ENCODE measurements at places on chromosomes 2 and 18.

GRCh38 chr18:55688030-55688429, 100.0 kb upstream of the TCF4 start:
- no peak for DNase-seq

DNA sequence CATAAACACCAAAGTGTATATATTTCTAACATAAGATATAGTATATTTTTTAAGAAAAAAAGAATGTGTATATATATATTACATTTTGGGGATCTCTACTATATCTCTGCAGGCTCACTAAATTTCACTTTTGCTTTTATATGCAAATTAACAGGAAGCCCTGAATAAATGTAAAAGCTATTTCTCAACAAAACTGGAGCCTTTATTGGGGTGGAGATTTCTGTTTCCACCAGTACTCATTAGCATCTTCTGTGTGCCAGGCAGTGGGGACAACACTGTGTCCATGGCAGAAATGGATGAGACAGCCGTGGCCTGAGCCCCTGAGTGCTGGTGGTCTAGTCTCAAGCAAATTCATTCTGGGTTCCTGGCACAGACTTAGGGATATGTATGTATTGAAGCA, 41.3 kb downstream of the C18orf63 start:
- DNase-seq, result no peak

DNA sequence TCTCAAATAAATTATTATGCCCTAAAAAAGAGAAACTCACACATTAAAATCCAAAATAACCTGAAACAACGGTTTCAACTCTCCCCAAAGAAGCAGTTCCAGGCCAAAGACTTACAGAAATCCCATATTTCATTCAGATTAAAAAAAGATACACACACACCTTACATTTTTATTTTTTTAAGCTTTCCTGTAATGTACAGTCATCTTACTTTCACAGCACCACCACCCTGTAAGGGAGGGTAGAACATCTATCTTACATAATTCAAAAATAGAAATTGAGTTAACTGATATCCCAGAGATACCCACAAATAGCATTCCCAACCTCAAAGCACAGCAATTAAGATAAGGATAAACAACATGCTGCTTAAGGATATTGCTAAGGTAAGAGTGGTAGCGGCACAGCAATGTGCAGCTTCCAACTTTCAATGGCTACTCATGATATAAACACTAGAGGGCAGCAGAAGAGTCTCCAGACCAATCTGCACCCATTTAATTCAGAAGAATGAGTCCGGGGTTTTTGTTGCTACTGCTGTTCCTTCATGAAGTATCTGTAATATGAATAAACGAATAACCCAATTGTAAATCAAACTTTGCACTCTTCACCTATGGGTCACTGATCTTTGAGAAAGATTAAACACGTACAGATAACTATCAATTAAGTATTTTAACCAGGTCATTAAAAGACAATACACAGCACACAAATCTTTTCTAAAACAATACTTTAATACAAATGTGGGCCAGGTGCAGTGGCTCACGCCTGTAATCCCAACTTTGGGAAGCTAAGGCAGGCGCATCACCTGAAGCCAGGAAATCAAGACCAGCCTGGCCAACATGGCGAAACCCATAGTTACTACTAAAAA, 11.3 kb downstream of the GFPT1 start:
- DNase-seq, result no peak

DNA sequence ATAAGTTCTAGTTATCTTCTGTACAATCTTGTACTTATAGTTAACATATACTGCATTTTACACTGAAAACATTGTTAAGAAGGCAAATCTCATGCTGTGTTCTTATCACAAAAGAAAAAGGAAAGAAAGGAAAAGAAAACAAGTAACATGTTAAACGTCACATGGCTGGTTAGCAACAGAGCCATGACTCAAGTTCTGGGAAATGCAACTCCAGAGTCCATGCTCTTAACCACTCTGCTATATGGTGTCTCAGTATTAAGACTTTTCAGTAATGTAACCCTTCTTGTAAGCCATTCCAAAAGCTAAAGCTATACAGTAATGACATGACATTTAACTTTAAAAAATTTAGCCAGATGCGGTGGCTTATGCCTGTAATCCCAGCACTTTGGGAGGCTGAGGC, 181.4 kb downstream of the BARD1 start:
- DNase-seq, result no peak

GRCh38 chr2:182368446-182368845, 58.4 kb downstream of the PDE1A start:
- DNase-seq, result no peak

- DNase-seq, result no peak
Observed at GRCh38 chr2:218999881-219000568, 6.8 kb upstream of the CRYBA2 start.

DNA sequence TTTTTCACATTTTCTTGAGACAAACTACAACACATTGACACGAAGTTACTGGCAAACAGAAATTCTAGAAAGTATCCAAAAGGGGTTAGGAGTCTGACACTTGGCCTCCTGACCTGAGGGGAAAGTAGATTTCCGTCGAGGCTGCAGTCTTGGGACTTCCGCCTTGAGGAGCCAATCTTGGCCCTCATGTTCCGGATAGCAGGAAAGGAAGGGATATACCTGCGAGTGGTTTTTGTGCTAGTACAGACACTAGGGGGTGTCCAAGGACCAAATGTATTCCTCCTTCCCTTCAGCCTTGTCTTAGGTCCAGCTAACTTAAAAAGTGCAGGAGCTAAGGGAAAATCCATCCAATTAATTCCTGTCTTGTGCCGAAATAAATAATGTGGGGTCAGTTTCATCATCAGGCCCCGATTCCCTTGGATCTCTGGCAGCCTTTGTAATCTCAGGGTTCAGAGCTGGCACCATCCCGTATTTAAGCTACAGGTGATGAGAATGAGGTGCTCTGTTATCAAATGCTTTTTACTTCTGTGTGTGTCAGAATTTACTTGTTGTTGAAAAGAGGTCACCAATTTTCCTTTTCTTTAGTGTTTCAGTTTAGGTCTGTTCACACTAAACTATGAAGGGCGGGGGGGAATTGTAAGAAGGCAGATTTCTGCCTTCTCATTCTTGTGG, 330.2 kb upstream of the FANCL start:
- DNase-seq, result peak; percentile 80

GRCh38 chr2:230671117-230671516, 41.5 kb upstream of the CAB39 start:
- DNase-seq, result no peak

GRCh38 chr2:10073706-10074105, 6.5 kb downstream of the CYS1 start:
- no peak for DNase-seq

DNA sequence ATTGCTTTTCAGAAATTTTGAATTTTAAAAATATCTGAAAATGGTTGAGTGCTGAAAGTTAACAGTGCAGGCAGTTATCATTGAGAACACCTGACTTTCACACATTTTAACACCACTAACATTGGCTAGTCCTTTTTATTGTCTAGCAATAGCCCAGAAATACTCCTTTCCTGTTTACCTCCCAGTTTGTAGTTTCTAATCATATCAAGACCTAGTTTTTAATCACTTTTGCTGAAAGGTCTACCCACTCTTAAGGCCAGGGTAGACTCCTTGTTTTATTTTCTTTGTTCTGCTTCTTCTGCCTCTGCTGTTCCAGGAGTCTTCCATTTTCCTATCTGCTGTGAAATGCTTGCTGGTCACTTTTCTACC, 72.1 kb downstream of the UBE2E3 start:
- no peak for DNase-seq

- DNase-seq, result no peak
Observed at GRCh38 chr2:173511942-173512341, 157.3 kb downstream of the CDCA7 start.

GRCh38 chr2:28717339-28717758, 34.3 kb upstream of the PPP1CB start:
- DNase-seq, result peak; percentile 12

DNA sequence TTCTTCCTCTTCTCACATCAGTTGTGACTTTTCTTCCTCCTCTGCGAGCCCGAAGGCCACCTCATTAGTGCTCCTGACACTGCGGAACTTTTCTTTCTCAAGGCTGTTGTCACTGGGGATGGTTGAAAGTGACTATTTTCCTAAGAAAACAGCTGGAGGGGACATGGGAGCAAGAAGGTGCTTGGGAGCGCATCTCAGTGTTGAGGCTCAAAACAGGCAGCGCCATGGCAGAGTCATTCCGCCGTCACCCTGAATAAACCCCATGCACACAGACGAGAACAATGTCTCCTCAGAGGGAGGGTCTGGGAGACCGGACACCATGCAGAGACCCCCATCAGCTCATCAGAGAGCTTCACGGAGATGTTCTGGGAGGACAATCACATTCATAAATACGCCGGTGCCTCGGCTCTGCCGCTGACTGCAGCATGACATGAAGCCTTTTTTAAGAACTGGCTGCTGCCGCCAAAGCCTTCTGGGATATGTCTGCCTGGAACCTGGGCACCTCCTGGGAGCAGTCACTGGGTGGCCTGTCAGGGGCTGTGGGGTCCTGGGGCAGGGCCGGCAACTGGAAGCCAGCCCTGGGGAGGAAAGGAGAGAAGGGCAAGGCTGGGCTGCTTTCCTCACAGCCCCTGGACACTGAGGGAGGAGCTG, 19.2 kb downstream of the ATOH8 start:
- no peak for DNase-seq

DNA sequence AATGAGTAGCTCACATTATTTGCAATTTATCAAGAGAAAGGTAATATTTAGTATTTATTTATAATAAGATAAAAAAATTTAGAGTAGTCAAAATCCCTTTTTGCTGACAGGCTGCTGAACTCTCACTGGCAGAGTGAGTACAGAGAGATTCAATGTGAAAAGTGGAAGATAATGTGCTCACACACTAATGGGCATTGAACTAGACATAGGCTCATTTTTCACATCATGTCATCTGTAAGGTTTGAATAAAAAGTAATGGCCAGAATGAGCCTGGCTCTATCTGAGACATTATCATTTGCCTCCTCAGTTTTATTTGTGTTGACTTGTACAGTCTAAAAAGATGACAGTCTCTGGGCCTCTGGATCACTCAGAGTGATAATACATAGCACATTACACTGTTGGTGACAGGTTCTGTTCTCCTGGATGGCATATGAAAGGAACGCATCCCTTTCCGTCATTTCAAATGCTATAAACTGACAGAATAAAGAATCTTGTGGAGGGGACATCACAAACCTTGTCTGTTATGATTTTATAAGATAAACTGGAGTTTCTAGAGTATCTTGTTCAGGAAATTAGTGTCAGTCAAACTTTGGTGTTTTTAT, 812.9 kb downstream of the NR4A2 start:
- DNase-seq, result no peak

DNA sequence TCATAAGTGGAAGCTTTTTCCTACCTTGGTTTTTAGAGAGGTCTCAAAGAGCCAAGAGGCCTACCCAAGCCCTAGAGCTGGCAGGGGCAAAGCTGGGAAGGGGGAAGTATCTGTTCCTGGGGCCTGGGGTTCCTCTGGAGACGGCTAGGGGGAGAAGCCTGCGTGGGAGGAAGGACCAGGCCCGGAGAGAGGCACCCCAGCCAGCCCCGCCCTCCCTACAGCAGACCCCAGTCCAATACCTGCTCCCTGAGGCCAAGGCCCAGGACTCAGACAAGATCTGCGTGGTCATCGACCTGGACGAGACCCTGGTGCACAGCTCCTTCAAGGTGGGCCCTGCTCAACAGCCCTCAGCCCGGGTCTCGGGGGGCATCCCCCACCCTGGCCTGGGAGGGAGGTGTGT, 2.2 kb downstream of the CTDSP1 start:
- DNase-seq, result no peak

GRCh38 chr18:49849331-49850217, 36.2 kb upstream of the ACAA2 start:
- DNase-seq, result peak; percentile 73

DNA sequence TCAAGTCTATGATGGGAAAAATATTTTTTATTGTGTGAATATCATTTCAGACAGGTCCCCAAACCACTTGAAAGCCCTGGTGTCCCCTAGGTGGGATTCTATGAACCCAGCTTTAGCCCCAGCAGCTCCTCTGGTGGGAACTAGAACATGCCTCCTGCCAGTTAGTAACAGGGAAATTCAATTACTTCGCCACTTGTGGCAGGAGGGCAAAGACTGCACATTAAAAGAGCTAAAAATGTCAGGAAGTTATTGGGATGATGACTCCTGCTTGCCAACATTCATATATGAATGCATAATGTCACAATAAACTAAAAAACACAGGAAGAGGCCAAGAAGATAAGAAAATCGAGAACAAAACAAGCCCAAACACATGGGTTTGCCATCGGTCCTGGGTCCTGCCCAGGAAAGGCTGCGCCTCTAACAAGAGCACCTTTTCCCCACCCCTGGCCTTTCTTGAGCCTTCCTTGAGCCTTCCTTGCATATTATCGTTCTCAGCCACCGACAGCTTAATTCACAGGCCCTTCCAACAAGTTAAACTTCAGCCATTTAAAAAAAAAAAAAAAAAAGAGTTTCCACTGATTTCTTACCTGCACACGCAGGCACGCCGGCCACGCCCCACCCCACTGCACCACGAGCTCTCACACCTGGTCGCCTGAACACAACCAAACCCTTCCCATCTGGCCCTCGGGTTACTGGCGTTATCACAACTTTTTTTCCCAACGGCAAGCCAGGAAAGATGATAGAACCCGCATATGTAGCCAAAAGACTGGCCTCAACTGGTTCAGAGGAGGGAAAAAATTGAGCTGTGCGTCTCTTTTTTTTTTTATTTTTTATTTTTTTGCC, 23.4 kb downstream of the BCL11A start:
- no peak for DNase-seq

- no peak for DNase-seq
Observed at GRCh38 chr2:199814817-199815211, 36.2 kb downstream of the FTCDNL1 start.

GRCh38 chr2:142822190-142822589, 55.3 kb upstream of the KYNU start:
- no peak for DNase-seq

GRCh38 chr2:52386433-52387030, 1354.6 kb upstream of the NRXN1 start:
- no peak for DNase-seq

Data from glomerular endothelial cell (primary cell).